ENCODE measurements at places on chromosomes 7 and 10.

DNA sequence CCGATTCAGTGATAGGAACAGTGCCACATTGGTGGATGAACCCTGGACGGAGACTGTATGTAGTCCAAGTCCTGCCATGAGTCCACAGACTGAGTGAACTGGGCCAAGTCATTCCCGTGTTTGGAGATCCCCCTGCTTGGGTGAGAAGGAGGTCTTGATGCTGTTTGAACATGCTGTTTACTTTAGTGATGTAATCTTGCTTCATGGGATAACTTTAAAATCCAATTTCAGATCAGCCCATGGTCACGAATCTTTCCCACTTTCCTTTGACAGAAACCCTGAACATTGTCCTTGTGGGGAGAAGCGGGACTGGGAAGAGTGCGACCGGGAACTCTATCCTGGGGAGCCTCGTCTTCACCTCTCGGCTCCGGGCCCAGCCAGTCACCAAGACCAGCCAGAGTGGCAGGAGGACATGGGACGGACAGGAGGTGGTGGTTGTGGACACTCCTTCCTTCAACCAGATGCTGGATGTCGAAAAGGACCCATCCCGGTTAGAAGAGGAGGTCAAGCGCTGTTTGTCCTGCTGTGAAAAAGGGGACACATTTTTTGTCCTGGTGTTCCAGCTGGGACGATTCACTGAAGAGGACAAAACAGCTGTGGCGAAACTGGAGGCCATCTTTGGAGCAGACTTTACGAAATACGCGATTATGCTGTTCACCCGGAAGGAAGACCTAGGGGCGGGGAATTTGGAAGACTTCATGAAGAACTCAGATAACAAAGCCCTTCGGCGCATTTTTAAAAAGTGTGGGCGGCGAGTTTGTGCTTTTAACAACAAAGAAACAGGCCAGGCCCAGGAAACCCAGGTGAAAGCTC, 26.6 kb downstream of the GIMAP8 start:
- no peak for DNase-seq

GRCh38 chr10:75806186-75806585, 374.8 kb downstream of the LRMDA start:
- DNase-seq: no peak

- no peak for DNase-seq
Measured at GRCh38 chr10:71079761-71080380, 132.5 kb upstream of the UNC5B start.

- DNase-seq: no peak
Measured at GRCh38 chr10:34430685-34431084, 384.4 kb downstream of the PARD3 start.

DNA sequence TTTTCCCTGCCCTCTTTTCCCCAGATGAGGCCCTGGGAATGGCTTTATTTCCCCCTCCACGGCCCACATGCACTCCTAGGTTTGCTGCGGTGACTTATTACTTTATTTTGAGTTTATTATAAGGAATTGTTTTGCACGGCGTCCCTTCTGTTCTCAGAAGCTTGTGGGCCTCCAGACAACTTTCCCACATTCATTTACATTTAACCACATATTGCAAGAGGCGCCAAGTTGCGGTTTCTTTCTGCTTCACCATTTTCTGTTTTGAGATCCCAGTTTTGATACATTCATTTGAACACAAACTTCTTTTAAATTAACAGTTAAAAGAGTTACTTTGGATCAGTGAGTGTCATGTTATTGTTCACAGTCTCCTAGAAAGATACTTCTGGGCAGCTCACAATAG, 532.5 kb upstream of the MGMT start:
- DNase-seq: no peak

GRCh38 chr10:58772758-58773157, 260.1 kb downstream of the BICC1 start:
- no peak for DNase-seq

- DNase-seq: no peak
Measured at GRCh38 chr10:91215384-91215783, 5.1 kb upstream of the PCGF5 start.

DNA sequence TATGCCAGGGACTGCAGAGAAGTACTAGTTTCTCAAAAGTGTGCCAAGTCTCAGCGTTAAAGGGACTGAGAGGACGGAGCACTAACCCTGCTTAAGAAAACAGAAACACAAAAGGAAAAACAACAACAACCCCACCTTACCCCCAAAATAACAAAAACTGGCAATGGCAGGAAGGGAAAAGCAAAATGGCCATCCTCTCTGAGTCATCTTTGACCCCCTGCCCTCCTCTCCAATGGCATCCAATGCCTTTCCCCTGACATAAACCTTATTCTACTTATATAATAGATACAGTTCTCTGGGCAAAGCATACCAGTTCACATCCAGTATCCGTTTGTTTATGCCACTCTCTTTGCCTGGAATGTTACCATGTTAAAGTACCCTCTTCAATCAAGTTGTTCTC, 1.6 kb downstream of the POLR1F start:
- no peak for DNase-seq

DNA sequence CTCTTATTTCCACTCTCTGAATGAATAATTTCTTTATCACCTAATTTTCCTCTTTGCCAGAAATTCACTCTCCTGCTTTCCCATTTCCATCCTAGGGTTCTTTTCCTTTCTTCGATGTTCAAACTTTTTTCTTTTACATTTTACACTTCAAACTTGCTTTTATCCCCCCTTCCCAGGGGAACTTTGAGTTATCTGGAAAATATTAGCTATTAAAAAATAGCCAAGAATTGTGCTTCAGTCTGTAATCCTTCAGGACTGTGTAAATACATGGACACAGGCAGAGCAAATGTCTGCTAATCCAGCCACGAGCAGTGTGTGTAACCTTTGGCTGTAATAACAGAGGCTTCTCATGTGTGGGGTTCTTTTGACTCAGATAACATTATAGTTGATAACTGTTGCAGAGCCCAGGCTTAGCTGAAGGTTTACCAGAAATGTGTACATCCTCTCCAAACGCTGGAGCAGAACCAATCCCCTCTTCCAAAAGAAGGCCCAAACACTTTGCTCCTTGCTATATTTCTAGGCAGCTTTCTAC, 4.6 kb downstream of the ASB4 start:
- no peak for DNase-seq

GRCh38 chr7:15764010-15764409, 77.5 kb upstream of the MEOX2 start:
- DNase-seq: no peak

GRCh38 chr10:308572-309085, 173.4 kb downstream of the ZMYND11 start:
- DNase-seq: no peak

DNA sequence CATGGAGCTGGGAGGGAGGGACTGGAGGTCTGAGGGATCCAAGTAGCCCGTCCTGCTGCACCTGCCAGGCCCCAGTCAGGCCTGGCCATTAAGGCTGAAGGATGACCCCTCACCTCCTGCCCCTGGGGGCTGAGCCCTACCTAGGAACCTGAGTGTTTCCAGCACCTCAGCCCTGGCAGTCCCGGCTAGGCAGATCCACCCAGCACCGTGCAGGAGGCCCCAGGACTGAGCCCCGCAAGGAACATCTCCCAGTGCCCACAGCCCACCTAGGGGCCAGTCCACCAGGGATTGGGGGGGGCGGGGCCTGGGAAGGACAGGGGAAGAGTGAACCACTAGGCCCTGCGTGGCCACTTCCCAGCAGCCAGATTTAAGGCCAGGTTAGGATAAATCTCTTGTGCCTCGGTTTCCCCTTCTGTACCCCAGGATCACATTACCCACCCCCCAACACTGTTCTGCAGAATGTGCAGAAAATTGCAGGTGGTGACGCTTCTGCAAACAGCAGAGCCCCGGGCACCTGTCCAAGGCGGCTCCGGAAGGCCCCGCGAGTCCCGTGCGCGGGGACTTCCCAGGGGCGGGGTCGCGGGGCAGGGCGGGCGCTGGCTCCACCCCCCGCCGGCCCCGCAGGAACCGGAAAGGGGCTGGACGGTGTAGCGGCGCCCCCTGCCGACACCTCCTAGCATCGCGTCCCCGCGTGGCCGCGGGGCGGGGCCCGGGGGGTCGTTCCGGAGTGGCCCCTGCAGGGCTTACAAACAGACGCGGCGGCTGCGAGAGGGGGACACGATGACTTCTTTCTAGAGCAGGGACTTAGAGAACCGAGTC, 55.9 kb downstream of the PWWP2B start:
- DNase-seq: peak; percentile 85

- no peak for DNase-seq
Measured at GRCh38 chr10:52637592-52637991, 135.0 kb downstream of the MBL2 start.

GRCh38 chr10:98424295-98425254, 9.6 kb upstream of the PYROXD2 start:
- DNase-seq: no peak

GRCh38 chr10:119597405-119598186, 832 bp upstream of the TIAL1 start:
- DNase-seq: no peak

DNA sequence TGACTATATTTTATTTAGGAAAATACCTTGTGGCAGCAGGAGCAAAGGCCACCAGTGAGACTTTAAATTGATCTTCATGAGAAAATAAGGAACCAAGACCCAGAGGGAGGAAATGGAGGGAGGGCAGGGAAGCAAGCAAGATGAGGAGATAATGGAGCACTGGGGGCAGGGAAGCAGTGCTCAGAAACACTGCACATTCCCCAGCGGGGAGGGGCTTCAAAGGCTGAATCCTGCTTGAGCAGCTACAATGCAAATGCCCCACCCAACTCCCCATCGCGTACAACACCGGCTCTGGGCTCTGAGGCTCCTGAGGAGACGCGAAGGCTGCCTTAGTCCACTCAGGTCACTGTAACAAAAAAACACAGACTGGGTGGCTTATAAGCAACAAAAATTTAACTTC, 503.8 kb downstream of the GRID1 start:
- DNase-seq: no peak

DNA sequence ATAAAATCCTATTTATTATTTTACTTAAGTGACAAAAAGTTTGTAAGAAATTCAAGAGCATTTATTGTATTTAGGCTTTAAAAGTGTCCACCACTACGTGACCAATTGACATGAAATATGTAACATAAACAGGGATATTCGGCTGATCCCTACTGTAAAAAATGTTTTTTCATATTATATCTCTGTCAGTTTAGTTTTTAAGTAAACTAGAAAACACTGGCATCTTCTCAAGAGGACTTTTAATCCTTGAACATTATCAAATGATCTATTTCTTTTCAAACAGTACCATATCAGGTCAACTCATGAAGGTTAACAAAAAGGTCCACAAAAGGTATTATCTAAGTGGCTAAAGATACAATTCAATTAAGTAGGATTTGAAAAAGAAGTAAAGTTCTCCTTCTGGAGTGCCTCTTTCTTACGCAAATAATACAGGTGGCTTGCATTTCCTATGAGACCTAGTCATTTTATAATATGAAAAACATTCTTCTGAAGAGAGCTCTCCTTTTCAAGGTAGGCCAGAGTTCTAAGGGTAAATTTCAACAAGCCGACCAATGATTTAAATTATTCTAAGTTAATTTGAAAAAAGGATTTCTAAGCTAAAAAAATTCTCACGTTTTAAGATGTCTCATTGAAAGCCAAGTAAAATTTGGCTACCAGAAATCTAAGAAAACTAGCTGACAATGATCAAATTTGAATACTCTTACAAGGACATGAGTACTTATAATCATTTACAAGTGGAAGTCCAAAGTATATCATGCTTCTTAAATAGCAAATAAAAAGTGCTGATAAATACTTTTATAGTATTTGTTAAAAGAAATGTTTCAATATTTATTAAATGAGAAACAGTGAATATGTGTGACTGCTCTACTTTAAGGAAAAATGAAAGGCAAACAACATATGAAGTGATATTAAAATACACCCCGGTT, 133.5 kb downstream of the NRBF2 start:
- DNase-seq: no peak

DNA sequence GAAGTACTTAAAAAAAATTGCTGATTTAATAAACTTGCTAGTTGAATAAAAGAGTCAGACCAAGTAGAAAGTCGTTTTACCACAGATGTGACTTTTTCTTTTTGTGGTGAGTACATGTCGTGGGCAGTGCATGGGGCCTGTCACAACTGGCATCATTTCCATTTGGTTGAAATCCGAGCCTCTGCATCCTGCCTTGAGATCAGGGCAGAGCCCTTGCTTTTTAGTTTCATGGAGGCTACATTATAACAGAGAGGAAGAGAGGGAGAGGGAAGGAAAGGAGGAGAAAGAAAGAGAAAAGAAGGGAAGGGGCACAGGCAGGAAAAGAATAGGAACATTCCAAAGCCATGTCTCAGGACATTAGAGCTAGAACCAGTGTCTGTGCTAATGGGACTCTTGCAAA, 20.4 kb upstream of the INSYN2A start:
- DNase-seq: no peak

DNA sequence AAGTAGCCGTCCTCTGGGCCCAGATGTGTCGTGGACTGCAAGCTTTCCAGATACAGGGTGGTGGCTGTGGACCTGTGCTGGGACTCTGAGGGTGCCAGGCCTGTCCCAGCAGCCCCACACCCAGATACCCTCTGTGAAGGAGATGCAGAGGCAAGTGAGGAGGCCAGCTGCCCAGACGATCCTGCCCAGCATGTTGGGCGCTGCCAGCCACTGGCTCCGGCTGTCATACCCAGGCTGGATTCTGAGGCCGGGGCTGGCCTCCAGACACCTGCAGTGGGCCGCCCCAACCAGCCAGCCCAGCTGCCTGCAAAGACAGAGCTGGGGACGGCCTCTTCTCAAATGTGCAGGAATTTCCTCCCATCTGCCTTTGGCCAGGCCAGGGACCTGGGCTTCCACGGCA, 39.1 kb upstream of the EBF3 start:
- no peak for DNase-seq

DNA sequence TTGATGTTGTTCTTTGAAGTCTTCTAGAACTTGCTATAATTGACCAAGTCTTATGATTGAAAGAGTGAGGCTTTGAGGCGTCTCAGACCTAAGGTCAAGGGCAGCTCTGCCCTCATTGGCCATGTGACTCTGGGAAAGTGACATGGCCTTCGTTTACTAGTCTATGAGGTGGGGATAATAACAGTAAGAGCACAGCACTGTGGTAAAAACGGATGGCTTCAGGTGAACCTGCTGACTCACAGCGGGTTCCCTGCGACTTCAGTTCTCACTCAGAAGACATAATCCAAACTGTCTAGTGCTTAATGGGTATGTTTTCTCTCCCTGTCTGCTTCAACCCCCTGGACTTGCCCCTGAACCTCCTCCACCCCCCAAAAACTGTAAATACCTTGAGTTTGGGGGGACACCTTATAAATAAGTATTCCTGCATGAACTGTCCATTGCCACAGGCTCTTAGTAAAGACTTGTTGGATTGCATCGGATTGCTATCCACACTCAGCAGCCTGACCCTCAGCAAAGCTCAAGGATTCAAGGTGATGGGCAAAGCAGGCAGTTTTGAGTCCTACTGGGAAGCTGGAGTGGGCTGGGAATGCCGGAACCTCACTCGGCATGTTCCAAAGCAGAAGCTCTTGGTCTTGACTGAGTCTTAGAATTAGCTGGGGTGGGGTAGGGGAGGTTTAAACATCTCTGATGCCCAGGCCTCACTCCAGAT, 304.6 kb downstream of the KLF6 start:
- no peak for DNase-seq
